ENCODE measurements at places on chromosomes 7 and 10.

GRCh38 chr10:48601789-48602188, 3.1 kb downstream of the ARHGAP22 start:
- no peak for DNase-seq

GRCh38 chr10:46291817-46292572, 5.2 kb downstream of the ANTXRL start:
- no peak for DNase-seq

GRCh38 chr7:22561895-22562593, 62.1 kb upstream of the STEAP1B start:
- DNase-seq: no peak

- peak; percentile 7 for DNase-seq
Observed at GRCh38 chr10:70925377-70926225, 37.2 kb upstream of the PCBD1 start.

GRCh38 chr7:85456254-85456653, 269.4 kb upstream of the SEMA3D start:
- DNase-seq: no peak

GRCh38 chr7:41630741-41631140, 72.1 kb downstream of the INHBA start:
- no peak for DNase-seq

DNA sequence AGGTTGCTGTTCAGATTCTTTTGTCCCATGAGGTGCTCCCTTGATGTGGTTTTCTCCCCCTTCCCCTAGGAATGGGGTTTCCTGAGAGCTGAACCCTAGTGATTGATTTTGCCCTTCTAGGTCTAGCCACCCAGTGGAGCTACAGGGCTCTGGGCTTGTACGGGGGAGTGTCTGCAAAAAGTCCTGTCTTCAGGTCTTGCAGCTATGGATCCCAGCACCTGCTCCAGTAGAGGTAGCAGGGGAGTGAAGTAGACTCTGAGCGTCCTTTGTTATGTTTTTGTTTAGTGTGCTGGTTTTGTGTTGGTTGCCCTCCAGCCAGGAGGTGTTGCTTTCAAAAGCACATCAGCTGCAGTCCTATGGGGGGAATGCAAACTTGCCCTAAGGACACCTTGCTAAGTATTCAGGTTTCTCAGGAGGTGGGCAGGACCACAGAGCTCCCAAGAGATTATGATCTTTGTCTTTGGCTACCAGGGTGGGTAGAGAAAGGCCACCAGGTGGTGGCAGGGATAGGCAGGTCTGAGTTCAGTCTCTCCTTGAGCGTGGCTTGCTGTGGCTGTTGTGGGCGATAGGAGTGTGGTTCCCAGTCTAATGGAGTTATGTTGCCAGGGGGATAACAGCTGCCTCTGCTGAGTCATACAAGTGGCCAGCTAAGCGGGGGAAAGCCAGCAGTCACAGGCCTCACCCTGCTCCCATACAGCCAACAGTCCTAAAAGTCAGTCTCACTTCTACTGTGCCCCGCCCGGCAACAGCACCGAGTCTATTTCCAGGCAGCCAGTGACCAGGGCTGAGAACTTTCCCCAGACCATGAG, 92.4 kb upstream of the JCAD start:
- no peak for DNase-seq

Data from stimulated activated CD8-positive, alpha-beta memory T cell treated with anti-CD3 and anti-CD28 coated beads, Interleukin-15, amount 100 ng/mL, for 4 hours (primary cell).